T-helper 9 cell (primary cell): ENCODE measurements at places on chromosomes 6 and 20.

DNA sequence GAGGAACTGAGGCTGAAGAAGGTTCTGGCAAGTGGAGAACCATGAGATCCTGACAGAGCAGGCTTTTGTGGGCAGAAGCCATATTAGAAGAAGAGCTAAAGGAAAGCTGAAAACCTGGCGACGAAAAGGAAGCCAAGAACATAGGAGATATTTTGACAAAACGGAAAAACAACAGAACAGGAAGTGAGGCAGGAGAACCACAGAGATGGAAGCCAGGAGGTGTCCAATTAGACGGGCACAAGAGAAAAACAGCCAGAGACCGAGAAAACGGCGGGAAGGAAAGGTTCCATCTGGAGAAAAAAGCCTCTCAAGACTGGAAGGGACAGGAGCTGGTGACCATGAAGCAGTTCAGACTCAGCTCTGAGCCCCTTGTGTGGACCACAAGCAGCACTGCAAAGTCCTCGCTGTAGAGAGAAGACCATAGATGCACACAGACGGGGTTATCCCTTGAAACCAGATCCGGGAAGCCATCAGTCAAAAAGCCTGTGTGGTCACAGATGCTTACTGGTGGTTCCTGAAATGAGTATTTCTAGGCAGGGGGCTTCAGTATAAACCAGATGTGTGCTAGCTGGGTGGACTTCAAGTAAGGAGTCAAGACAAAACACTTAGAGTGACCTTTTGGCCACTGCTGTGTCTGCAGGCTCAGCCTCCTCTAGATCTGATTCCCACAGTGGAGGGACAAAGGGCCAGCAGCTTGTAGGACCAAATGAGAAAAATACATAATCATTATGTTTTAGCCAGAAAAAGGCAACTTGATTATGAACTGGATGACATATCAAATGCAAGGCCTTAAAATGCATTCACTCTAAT, 30.7 kb downstream of the SSR1 start:
- no peak for DNase-seq

GRCh38 chr6:101399616-101400162, 6.2 kb downstream of the GRIK2 start:
- no peak for DNase-seq

GRCh38 chr6:155429321-155429893, 26.2 kb downstream of the NOX3 start:
- DNase-seq: no peak

GRCh38 chr20:53872081-53872541, 198.3 kb downstream of the BCAS1 start:
- no peak for DNase-seq

DNA sequence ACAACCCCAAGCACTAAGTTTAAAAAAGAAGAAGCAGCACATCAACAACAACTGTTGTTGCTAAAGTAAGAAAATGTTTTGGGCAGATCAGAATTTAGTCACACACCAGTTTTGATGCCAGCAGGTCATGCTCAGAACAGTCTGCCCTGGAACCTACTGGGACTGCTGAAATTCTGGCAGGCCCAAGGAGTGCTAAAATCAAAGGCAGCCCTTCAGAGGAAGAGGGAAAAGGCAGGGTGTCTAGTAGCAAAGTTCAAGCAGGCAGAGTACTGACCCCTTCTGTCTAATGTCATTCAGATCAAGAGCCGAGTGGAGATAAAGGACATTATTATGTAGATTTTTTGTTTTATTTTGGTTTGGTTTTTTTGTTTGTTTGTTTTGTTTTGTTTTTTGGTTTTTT, 96.6 kb upstream of the LOC128125822 start:
- DNase-seq: no peak

GRCh38 chr6:33417128-33417902, 592 bp downstream of the CUTA start:
- no peak for DNase-seq
